ENCODE measurements at places on chromosomes 1 and 21. TPM values are rescaled to one million over a fixed set of nuclear protein-coding genes. Genes with fewer than 3 reads are reported as not detected.

DNA sequence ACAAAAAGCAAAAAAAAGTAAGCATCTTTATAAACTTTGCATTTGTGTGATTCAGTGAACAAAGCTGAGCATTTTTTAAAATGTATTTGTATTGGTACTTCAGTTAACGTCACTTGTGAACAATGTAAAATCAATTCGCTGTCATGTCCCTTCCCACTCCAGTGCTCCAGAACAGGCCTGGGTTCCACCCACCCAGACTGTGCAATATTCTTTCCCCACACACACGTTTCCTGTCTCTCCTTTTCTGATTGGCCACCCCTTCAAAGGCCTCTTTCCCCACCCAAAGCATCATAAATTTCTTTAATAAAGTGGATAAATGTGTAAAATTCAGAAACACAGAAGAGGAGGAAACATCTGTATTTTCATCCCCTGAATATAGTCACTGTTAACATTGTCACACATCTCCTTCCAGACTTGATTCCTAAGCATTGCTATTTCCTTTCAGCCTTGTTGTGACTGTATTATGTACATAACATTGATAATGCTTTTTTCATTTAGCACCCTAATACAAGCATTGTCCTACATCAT lies 12.0 kb downstream of the CLEC20A start:
- no peak for DNase-seq

GRCh38 chr21:14875704-14876523 lies 188.9 kb downstream of the NRIP1 start:
- DNase-seq = no peak

The SPRR1B gene
- total RNA-seq = not detected

DNA sequence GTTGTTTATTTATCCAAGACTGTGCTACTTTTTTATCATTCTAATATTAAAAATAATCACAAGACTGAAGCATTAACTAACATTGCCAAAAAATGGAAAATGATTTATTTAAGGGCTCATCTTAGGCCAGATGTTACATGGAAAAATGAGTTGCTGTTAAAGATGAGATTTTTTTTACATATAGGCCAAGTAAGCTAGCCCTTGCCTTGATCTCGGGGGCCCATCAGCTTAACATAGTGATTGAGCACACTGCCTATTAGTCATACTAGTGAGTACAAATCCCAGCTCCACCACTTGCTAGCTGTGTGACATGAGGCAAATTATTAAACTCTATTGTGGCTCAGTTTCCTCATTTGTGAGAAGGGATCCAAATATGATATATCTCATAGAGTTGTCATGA lies 275.9 kb upstream of the SNX7 start:
- no peak for DNase-seq

DNA sequence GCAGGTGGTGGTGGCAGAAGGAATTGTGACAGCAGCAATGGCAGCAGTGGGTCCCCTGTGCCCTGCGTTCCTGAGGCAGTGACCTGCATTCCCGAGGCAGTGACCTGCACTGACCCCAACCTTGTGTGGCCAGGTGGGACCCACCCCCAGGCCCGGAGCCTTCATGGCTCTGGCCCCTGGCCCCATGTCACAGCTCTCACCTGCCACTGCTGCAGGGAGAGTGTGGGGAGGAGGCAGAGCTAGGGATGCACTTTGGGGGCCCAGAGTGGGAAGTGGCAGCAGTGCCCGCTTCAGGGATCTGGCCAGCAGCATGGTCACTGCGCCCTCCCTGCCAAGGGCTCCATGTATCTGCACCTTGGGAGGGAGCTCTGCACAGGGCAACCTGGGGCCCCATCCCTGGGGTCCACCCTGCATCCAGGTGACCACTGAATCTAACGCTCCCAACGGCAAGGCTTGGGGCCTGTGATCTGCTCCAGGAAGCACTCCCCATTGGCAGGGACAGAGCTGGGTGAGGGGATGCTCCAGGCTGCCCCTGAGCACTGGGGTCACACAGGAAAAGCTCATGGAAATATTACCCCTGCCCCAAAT lies 618.6 kb downstream of the RWDD3 start:
- no peak for DNase-seq

- no peak for DNase-seq
Observed at GRCh38 chr1:236338096-236338495, 56.0 kb upstream of the EDARADD start.

The GCSAML gene
- 62.1 TPM for total RNA-seq

DNA sequence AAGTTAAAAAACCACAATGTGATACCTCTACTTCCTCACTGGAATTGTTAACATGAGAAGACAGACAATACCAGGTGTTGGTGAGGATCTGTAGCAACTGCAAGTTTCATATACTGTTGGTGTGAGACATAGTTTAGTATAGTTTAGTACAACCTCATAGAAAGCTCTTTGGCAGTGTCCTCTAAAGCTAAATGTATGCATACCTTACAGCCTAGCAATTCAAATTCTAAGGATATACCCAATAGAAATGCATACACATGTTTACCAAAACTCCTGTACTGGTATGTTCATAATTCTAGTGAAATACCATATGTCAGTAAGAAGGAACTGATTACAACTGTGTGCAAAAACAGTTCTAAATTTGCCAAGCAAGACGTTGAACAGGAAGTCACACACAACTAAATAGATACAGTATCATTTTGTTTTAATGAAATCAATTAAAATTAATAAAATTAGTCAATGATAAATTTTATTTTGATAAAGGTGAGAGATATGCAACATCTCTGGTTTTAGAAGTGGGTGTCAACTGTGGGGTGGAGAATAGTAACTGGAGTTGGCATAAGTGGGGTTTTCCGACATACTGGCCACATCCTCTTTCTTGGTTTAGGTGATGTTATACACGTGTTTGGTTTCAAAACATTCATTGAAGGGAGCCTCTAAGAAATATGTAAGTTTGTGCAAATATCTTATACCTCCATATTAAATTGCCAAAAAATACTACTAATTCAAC lies 450.7 kb downstream of the PTPRC start:
- peak; percentile 36 for DNase-seq

- DNase-seq = no peak
Observed at GRCh38 chr1:190365283-190365682, 112.4 kb downstream of the BRINP3 start.

- no peak for DNase-seq
Observed at GRCh38 chr1:21912038-21912758, 24.9 kb downstream of the HSPG2 start.

Data from natural killer cell (primary cell).